Coronary artery (tissue), 2 donors: ENCODE measurements at places on chromosomes 3 and 15.

- no peak for DNase-seq
Measured at GRCh38 chr3:111691293-111691909, 96.3 kb upstream of the ZBED2 start.

GRCh38 chr3:122012821-122013220, 9.2 kb downstream of the ILDR1 start:
- DNase-seq, result no peak

GRCh38 chr3:38580450-38581382, 68.8 kb downstream of the SCN5A start:
- DNase-seq, result peak; percentile 54

- no peak for DNase-seq
Measured at GRCh38 chr3:143590660-143591059, 257.6 kb downstream of the SLC9A9 start.

DNA sequence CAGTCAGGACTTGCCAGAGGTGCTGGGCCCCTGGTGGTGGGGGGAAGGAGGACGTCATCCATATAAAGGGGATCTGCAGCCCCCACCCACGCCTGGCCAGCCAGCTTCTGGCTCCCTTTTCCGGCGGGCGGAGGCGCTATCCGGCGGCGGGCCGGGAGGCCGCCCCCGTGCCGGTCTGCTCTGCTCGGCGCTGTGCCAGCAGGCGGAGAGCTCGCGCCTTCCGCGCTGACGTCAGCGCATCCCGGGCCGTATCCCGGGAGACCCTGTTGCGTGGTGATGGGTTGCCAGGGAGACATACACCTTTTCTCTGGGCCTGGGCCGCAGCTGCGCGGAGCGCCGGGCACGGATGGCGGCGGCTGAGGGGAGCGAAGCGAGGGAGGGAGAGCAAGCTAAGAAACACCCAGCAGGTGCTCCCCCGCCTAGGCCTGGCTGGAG, 1.1 kb downstream of the FAM131A start:
- peak; percentile 95 for DNase-seq

DNA sequence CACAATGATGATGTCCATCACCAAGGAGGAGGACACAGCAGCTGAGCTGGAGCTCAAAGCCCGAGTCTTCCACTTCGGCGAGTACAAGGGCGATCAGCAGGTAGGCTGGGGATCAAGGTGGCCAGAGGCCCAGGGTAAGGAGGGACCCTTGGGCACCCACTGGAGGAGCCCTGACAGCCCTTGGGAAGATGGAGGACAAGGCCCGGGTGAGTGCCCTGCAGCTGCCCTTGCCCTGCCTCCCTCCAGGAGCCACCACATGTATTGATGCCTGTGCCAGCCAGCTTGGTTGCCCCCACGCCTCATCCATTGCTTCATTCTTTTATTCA, 38.4 kb downstream of the CFAP100 start:
- no peak for DNase-seq

- peak; percentile 46 for DNase-seq
Measured at GRCh38 chr15:66955871-66956585, 109.4 kb upstream of the SMAD3 start.

DNA sequence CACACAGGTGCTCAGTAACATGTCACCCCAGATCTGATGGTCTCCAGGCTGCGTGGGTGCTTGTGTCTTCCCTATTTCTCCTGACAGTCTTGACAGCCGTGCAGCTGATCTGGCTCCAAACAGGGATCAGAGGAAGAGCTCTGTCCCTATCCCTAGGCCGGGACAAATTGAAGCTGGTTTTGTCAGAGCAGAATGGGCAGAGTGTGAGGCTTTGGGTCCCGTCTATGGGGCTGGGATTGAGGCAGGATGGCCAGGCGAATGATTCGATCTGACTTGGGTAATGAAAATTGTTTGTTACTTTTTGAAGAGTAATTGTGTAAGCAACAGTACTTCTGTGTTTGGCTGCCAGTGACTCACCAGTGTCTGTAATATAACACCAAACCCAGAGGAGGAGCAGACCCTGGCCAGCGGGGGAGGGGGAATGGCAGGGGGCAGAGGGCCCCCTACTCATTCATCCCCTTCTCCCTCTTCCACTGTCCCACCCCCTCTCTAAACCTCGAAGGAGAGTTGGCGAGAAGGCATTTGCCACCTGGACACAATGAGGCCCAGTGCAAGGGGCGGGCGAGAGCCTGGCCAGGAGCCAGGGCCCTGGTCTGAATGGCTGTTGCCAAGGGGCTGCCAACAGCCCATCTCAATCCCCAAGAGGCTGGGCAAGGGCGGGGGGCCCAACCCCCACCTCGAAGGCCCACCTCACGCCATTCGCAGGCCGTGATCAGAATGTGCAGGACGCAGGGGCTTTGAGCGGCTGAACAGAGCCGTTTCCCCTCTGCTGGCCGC, 4.9 kb upstream of the MAGEF1 start:
- DNase-seq, result no peak

DNA sequence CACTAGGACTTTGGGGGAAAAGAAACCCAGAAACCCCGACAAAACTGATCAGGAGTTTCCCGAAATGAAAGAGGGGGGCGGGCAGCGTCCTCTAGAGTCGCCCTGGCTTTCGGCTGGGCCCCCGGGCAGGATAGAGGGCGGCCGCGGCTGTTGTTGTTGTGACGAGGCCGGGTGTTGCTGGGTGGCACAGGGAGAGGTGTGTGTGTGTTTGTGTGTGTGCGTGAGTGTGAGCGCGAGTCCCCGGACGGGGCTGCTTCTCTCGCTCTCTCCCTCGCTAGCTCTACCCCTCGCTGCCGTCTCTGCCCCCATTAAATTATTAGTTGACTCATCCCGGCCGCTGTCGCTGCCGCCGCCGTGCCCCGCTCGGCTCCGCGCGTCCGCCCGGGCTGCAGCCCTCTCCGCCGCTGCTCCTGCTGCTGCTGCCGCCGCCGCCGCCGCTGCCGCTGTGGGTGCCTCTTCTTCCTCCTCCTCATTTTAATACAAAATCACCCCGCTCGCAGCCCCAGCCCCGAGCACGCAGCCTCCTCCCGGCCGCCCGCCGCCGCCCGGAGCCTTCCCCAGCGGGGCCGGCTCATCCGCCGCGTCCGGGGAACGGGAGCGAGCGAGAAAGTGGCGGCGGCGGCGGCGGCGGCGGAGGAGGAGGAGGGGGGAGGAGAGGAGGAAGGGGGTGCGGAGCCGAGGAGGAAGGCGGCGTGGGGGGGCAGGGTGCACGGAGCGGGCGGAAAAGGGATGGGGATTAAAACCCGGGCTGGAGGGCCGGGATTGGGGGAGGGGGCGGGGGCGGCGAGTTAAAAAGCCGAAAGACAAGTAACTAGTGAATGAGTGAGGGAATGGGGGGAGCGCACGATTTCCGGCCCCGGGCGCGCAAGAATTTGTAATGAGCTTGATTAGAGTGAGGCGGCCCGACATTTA, at the start of gene SATB1:
SATB1 (minus strand) TSS at position 611 of the 912 bp plus-strand sequence. CDS start 4,372 bp downstream, outside the sequence.
- peak; percentile 81 for DNase-seq

DNA sequence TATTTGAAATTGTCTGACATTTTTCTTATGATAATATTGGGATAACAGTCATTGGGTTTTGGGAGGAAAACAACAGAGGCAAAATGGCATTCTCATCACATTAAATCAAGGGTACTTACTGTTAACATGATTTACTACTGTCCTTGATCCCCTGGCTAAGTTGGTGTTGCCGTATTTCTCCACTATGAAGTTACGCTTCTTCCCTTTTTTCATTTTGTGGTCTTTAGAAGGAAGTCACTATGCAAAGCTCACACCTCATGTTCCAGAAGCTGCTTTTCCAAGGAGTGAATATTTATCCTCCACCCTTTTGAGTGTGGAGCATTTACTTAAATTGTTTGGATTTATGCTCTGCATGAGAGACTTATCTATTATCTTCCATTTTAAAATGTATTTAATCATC, 63.7 kb downstream of the ALCAM start:
- DNase-seq, result no peak

DNA sequence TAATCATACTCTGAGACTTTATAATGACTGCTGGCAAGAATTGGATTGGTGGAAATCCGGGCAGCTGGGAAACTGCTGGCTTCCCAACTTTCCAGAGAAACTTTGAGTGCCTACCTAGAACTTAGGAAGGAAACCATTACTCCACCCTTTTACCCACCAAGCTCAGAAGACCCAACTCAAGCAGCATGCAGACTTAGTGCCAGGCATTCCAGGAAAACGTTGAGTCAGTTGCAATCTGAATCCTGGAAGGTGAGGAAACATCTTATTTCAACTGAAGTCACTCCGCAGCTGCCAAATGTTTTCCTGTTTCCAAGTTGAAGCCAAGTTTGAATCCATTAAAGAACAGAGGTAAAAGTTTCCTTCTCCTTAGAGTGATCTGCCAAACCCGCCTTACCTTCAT, 126.5 kb downstream of the ZNF385D start:
- no peak for DNase-seq

DNA sequence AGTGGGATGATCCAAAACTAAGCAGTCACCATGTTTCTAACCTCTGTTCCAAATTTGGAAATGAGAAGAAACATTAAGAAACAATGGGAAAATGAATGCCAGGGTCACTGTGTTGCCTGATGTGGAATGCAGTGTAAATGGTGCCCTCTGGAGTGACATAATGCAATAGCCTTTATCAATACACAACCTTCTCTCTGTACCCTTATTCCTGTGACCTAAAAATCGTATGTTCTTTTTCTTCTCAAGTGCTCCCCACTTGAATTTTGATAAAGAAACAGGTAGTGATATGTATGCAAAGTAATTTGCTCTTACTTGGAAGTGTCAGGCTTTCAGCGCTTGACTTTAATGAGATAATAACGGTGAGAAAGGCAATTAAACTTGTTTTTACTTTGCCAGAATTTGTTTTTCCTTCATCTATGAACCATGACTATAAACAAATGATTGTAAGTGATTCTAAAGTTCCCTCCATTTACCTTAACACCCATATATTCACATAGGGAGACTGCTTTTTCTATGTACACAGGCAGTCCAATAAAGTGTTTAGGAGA, 145.8 kb upstream of the THRB start:
- DNase-seq, result no peak

GRCh38 chr3:122353215-122353614, 28.2 kb downstream of the CSTA start:
- DNase-seq, result no peak

- no peak for DNase-seq
Measured at GRCh38 chr15:64869501-64869900, 27.8 kb downstream of the PLEKHO2 start.

DNA sequence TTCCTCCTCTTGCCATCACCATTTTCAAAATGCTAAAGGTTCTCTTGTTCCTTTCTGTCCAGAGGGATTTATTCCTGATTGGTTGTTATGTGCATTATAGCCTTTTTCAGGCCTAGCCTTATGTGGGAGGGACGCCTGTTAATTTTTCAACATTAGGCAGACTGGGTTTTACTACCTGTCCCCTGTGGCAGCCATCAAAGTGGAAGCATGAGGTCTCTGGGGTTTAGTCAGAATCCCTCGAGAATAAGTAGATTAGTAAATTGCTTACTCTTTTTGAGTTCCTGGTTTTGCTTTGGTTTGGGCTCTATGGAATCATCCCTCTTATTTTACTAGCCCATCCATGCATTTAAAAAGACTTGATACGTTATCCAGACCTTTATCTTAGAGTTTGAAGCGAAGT, 32.4 kb downstream of the PAK2 start:
- no peak for DNase-seq

DNA sequence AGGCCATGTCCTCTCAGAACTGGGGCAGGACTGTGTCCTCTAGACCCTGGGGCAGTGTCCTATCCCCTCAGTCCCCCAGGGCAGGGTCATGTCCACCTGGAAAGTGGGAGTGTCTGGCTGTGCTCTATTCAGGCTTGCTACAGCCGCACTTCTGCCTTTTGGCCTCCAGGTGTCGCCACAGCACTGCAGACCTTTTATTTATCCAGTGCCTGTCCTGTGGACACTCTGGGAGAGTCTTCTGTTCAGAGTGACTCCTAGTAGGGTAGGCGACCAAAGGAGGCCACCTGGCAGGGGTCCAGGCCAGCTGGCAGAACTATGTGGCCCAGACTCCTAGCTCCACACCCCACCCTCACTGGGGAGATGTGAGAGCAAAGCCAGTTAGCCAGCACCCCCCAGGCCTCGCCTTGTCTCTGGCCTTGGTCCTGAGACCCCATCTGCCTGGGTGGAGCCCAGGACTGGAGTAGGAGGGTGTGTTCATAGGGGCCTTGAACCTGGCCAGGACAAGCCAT, 3.9 kb downstream of the TMIE start:
- no peak for DNase-seq

DNA sequence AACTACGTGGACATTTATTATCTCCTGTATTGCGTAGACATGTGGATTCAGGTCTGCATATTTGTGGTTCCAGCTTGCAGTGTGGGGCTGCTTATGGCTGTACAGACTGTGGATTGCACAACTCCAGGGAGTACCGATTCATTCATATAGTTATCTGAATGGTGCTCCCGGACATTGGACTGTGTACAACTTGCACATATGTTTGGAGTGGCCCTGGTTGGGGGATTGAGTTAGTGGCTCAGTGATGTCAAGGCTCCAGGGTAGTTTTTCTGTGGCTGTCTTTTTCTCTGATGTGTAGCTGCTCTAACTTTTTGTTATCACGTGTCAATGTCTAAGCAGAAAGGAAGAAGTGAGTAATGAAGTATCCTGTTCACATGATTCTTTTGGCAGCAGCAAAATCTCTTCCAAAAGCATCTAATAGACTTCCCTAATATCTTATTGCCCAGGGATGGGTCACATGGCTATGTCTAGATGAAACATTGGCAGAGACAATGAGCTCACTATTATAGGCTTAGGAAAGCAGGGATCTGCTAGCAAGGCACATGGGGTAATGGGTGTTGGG, 15.8 kb downstream of the ST3GAL6 start:
- no peak for DNase-seq

DNA sequence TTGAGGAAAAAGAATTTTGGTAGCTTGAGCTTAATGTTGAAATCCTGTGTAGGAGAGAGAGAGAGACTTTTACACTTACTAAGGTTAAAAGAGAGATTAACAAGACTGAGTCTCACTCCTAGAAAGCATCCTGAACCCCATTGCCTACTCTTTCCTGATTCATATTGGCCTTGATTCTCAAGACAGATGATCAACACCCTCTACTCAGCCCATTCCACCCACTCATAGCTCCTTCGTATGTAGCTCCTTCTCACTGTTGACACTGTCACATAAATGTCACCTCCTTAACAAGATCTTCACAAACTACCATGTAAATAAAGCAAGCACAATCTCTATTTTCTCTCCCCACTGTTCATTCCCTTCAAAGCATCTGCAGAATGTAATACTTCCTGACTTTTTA, 574.6 kb upstream of the LMCD1 start:
- no peak for DNase-seq

DNA sequence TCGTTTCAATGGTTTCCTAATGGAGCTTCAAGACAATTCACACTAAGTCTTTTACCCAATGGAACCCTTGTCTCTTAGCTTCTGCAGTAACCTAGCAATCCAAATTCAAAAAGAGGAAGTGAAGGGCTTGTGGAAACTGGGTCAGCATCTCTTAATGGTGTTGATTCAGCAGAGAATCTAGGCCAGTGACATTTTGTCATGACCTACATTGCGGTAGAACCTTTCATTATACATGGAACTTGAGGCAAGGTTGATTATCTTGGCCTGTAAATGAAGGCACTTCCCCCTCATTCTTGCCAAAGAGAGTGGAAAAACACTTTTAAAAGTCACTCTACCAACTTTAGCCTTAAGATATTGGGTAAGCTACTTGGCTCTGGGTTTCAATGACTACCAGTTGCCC, 42.8 kb downstream of the C2CD4B start:
- DNase-seq, result no peak
